ENCODE measurements at places on chromosomes 1 and 21.

DNA sequence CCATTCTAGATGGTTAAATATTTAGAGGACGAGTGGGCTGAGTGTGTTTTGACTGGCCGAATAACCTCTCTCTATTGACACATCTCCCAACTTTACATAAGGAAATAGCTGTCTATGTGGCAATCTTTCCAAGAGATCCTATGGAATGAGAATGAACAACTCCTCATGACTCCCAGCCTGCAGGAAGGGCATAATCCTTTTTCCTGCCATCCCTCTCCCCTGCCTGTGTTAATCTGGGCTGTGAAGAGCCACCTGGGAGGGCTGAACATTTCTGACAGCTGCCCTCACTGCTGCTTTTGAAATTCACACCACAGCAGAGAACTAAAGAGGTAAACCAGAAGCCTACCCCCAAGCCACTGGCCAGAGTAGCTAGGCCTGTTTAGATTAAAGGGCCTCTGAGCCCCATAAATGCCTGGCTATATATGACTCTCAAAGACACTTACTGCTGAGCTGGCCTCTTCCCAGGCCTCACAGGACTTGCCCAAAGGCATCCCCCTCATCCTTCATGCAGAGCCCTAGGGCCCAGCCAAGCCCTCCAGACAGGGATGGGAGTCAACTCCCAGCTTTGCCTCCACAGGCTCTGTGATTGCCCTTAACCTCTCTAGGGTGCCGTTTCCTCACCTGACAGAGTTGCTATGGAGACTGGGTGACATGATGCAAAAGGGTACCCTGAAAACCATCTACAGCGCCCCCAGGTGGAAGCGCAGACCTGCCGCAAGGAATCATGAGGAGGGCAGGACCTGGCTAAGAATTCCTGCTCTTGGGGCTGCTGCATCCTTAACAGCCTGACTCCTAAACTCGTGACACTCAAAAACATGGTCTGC, 42.0 kb upstream of the LDLRAP1 start:
- DNase-seq = no peak

DNA sequence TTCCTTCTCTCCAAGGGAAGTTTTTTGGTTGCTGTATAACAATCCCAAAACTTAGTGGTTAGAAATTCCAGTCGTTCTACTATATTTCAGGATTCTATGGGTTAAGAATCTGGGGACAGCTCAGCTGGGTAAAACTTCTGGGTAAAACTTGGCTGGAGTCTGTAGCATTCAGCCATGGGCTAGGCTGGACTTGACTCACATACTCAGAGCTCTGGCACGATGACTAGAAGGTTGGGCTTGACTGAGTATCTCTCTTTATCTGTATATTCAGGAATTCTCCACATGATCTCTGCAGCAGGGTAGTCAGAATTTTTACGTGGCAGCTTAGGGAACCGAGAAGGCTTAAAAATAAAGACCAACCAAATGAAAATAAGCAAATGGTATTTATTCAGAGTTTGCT, 28.2 kb upstream of the HRNR start:
- DNase-seq = no peak

GRCh38 chr1:41622402-41622801, 137.9 kb upstream of the EDN2 start:
- no peak for DNase-seq

DNA sequence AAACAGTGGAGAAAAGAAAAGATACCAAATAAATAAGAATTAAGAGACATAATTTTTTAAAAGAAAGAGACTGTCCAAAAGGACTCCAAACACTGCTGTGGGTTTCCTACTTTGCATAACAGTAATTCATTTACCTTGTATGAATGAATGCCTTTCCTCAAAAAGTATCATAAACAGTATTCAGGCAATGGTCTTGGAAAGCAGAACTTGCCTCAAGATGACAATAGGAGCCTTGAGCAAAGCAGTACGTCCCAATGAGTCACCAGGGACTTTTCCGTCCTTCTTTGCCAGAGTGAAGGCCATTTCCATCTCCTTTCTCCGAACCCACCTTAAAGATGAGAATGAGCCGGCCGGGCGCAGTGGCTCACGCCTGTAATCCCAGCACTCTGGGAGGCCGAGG, 186.4 kb downstream of the ZBTB18 start:
- DNase-seq = no peak

- no peak for DNase-seq
These were observed 4.4 kb downstream of the HPCA start for GRCh38 chr1:32890516-32891240.

- no peak for DNase-seq
These were observed 655 bp downstream of the COL6A1 start for GRCh38 chr21:45982092-45982757.

- no peak for DNase-seq
These were observed 262.2 kb upstream of the POU3F1 start for GRCh38 chr1:38308780-38309179.

- no peak for DNase-seq
These were observed 649 bp downstream of the AHDC1 start for GRCh38 chr1:27603309-27603680.

- DNase-seq = no peak
These were observed 2.3 kb upstream of the IVL start for GRCh38 chr1:152906023-152906565.
